ENCODE measurements at places on chromosomes 13 and 19.

GRCh38 chr13:48977286-48977625 is 1.5 kb downstream of the FNDC3A start:
- peak; percentile 63 for DNase-seq

GRCh38 chr13:40522282-40522681 is 144.2 kb downstream of the FOXO1 start:
- DNase-seq = no peak

DNA sequence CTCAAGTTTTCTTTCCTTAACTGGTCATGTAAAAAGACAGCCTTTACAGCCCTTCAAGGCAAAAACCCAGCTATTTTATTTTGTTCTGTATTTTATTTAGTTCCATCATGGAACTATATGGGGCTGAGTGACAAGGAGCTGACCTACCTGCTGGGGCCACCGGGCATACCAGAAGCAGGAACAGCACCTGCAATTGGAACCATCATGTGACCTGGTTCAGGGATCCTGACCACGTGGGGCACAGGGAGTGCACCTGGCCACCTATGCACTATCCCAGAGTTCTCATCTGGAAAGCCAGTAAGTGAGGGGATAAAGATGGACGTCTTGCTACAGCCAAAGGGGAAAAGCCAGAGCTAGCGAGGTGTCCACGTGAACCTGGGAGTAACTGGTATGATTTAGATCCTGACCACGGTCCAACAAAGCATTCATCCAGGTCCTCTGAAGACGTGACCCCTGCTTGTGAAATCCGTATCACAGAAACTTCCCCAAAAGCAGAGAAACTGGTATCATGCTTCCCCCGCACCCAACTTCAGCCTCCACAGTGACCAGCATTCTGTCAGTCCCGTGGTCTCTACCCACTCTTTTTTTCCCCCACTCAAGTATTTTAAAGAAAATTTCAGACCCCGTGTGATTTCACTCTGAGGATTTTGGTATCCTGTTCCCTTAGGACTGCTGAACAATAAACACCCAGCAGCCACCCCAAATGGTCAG is 40.5 kb upstream of the SLC15A1 start:
- DNase-seq = no peak

DNA sequence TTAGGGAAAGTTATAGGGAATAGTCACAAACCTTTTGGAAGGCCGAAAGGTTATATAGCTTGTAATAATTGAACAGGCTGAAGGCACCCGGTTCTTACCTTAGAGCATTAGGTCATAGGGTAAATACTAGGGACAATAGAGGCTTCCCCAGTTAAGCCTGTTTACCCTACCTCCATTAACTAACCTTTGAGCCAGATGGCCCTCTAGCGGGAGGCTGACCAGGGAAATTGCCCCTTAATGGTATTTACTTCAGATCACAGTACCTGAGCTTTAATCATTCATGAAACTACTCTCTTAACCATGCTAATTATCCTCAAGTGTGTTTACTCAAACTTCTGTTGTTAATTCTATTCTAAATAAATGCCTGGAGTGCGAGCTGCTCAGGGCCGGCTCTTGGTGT is 20.4 kb upstream of the ZNF83 start:
- no peak for DNase-seq

DNA sequence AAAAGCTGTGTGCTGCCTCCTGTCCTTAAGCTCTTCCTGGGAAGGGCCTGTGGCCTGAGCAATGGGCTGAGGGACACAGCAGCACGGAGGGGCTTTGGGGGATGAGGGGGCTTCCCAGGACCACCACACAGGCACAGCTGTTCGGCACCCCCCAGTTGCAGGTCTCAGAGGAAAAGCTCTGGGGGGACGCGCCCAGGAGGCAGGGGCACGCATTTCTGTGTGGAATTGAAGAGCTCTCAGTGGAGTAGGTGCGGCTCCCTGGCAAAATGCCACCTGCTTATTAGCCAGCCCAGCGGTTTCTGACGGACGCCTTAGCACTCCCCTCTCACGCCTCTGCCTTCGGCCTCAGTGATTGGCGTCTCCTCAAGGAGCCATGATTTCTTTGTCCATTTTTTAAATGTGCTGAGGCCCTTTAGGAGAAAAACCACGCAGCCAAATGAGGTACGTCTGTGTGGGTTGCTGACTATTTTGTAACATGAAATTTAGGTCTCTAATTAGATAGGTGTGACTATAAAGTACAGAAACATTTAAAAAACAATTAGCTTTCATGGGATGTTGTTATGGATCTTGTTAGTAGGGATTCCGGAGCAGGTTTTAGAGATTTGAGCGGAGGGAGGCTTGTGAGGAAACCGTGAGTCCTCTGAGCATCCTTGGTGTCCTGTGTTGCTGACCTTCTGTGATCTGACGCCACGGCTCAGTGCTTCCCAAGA is 4.0 kb downstream of the MCF2L start:
- no peak for DNase-seq

- no peak for DNase-seq
Measured at GRCh38 chr19:49744946-49745381, 18.1 kb downstream of the TSKS start.

DNA sequence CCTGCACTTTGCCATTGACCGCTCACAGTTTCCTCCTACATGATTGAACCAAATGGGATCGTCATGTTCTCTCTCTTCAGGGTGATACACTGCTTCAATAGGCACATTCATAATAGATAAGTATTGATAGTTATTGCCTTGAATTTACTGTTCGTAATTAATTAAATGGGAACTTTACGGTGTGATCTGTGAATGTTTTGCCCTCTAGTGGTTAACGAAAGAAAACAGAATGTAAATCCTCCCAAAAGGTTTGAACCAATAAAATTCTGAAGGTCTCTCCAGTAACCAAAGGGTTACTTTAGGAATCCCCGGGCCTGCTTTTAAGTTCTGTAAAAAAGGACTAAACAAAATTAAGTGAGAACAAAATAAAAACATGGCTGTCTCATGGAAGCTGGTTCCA is 389.3 kb downstream of the DACH1 start:
- DNase-seq = peak; percentile 35

DNA sequence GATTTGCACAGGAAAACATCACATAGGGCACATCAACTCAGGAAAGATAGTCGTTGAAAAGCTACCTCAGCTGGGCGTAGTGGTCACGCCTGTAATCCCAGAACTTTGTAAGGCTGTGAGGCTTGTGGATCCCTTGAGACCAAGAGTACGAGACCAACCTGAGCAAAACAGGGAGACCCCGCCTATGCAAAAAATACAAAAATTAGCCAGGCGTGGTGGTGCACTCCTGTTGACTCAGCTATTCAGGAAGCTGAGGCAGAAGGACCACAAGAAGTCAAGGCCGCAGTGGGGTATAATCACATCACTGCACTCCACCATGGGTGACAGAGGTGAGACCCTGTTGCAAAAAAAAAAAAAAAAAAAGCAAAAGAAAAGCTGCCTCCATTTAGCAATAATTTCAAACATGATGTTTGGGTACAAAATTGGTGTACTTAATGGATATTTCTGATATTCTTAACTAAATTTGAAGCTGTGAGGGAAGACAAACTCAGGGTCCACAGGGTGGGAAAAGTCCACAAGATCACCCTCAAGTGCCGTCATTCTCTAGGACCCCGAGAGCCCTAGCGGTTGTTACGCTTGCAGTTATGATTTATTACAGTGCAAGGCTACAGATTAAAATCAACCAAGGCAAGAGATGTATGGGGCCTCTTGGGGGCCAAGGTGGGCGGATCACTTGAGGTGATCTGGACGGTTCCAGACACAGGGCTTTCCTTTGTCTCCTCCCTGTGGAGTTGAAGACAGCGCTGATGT is 42.5 kb upstream of the LDLR start:
- DNase-seq = peak; percentile 64

DNA sequence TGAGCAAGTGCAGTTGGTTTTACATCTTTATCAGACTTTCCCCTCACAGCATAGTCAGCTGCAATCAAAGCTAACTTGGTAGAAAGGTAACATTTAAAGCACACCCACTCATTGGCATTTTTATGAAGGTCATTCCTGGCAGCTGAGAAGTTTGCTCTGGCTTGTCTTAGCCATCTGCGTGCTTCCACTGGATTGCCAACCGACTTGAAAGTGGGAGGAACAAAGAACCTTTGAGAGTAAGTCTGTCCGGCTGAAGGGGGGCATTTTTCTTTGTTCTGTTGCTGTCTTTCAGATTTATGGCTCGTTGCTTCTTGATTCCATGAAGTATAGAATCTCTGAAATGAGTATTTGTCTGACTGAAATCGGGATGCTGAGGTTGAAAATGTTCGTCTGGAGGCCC is 103.1 kb downstream of the SACS start:
- DNase-seq = no peak

GRCh38 chr19:13057147-13057572 is 45.5 kb downstream of the LYL1 start:
- no peak for DNase-seq
